ENCODE measurements at places on chromosomes 11 and 22.

- no peak for DNase-seq
Observed at GRCh38 chr11:9664276-9665171, 647 bp downstream of the SWAP70 start.

DNA sequence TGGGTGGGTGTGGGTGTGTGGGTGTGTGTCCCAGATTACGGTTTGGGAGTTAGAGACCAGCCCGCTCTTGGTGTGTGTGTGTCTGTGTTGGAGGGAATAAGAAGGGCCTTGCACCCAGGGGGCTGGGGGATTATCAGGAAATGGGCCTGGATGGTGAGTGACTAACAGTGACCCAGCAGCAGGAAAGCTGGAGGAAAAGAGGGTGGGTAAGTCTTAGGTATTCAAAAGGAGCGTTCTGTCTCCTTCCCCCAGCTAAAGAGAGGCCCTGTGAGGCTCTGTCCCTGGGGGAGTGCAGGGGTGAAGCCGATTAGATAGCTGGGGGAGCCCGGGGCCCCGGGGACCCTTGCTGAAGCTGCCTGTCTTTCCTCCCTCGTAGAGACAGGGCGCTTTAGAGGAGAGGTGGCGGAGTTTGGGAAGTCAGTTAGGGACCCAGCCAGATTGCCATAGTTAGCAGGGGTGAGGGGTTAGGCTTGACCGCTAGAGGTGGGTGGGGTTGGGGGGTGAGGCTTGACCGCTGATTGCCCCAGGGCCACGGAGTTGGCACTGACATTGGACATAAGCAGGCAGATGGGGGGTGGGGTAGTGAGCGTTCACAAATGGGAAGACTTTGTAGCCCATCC lies 1.5 kb downstream of the OAF start:
- DNase-seq = no peak

DNA sequence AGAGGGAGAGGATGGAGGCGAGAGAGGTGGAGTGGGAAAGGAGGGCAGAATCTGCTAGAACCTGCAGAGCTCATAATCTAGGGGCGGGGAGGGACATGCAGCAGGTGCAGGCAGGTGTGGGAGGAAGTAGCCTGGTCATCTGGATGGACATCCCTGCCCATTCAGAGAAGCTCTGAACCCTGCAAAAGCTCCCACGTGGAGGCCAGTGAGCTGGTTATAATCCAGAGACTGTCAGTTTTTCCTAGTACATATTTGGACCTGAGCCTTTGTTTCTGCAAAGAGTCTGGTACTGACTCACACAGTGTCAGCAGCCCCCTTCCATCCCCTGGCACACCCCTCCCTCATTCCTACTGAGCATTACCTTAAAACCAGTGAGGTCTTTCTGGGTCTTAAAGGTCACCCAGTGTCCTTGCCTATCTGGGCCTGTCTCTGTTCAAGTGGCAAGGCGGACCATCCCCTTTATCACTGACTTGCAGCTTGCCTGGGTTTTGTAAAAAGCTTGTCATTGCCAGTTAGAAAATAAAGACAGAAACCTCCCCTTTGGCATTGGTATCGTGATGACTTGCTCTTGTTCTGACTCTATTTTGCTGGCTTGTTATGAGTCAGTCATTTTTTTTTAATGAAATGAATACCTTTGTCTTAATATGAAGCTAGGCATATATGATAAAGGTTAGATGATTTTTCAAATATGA lies 26.1 kb downstream of the PTPRJ start:
- DNase-seq = no peak

DNA sequence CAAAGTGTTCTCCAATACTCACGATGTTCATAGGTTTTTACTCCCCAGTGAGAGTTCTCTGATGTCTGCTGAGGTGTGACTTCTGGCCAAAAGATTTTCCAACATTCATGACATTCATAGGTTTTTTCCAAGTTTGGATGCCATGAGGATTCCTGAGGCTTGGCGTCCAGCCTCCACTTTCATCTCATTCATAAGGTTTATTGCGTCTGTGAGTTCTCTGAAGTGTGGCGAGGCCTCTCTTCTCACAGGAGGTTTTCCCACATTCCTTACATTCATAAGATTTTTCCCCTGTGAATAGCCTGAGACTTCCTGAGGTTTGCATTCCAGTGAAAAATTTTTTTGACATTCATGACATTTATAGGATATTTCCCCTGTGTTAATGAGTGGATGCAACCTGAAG lies 1014.1 kb downstream of the LRRC4C start:
- no peak for DNase-seq

DNA sequence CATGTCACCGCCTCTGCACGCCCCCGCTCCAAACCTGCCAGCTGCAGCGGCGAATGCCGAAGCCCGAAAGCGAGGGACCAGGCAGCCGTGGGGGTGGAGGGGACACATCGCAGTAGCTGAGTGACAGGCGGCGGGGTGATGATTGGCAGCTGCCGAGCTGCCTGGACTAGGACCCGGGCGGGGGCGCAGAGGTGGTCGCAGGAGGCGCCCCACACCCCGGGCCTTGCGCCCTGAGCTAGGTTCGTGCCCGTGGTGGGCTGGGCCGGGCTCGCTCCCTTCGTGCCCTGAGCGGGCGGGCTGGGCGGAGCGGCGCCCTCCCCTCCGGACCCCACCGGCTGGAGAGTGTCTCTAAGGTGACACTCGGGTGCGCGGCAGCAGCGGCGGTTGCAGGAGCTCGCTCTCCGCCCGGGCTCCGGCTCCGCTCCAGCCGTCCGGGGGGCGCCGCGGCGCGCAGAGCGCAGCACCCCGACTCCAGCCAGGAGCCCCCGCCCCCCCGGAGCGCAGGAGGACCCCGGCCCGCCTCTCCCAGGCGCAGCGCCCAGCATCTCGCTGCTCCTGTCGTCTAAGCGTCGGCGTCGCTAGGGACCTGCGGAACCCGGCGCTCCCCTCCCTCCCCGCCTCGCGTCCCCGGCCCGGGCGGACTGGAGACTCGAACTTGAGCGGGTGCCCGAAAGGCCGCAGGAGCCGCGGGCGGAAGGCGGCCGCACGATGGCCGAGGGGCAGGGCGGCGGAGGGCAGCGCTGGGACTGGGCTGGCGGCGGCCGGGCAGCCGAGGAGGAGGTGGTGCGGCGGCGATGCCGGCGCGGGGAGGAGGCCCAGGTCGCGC lies 14.5 kb upstream of the DGKZ start:
- no peak for DNase-seq

DNA sequence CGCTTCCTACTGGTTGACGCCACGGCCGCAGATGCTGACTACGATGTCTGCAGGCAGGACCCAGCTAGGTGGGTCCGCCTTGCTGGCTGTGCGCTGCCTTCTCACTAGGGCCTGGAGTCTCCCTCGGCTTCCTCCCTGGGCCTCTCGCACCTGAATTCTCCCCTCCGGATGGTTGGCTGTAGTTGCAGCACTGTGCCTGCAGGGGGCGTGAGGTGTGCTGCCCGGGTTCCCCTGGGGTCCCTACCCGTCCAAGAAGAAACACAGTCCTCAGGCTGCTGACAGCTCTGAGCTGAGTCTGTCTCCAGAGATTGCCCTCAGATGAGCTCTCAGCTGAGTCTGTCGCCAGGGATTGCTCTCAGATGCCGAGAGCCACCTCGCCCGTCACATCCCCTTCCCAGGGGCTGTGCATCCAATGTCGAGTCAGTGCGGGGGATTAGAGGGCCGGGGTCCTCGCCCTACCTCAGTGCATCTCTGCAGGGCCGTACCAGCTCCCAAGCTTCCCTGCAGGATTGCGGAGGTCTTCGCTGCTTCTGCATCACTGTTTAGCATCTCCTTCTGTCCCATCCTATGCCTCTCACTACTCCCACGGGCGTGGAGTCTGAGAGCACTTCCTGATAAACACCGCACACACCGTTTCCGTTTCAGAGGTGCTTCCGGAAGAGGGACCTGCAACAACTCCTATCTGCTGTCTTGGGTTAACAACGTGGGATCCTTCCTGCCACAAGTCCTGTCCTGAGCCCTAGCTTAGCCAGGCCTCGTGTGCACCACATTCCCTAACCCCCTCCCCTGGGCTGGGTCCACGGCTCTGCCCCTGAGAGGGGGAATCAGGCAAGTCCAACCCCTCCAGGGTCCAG lies 196.9 kb downstream of the CSNK2A3 start:
- DNase-seq = no peak

DNA sequence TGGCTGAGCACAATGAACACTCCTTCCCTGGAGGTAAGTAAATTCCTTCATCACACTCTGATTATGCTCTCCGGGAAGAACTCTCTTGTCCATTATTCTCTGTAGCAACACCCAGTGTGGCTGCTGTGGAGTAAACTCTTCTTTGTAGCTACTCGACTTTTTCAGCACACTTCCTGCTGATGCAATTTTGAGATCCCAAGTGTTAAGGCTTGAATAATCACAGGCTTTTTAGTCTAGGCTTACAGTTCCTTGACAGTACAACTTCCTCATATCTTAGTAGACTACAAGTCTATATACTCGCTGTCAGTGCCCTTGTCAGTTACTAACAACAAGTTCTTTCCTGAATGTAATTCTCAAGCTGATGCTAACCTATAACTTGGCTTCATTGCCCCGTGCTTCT lies 301.8 kb upstream of the API5 start:
- no peak for DNase-seq

DNA sequence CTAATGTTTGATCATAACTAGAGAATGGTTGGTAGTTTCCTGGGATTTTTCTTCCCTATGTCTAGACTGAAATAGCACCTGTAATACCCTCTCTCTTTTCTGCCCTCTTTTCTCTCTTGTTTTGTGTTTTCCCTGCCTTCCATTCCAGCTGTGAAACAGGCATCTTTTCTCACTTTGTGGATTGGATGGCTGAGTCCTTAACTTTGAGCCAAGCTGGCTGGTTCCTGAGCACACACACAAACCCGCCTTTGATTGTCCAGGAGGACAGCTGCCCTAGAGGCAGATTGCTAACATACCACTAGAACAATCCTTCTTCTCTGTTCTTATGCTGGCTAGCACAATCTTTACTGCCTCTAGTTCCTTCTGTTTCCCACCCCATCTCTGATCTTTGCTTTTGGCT lies 17.7 kb downstream of the CTNND1 start:
- no peak for DNase-seq

DNA sequence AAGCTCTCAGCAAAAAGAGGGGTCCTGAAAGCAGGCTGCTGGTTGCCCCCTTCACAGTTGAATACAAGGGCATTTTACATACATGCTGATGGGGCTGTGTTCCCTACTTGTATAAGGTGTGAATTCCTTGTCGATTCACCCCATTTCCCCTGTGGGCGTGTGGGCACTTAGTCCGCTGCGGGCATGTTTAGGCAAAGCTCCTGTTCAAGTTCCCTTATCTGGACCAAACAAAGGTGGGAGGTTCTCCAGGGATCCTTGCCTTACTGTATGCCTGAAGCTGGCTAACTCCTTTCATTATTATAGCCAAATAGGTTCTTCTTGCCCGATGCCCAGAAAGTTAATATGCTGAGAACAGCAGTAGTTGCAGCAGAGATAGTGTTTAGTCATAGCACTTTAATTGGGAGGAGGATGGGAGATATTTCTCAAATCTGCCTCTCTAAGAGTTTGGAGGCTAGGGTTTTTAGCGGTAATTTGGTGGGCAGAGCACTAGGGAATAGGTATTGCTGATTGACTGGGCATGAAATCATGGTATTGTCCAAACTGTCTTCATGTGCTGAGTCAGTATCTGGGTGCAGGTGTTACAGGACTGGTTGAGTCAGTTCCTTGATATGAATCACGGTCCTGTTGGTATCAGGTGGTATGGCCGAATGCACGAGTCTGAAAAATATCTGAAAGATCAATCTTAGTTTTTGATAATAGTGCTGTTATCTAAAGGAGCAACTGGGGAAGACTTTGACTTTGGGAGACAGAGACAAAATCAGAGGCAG lies 32.7 kb downstream of the METTL15 start:
- DNase-seq = no peak

- DNase-seq = no peak
Observed at GRCh38 chr11:96088914-96089313, 165.0 kb upstream of the MTMR2 start.

- no peak for DNase-seq
Observed at GRCh38 chr22:23527971-23528740, 51.9 kb downstream of the IGLL1 start.

DNA sequence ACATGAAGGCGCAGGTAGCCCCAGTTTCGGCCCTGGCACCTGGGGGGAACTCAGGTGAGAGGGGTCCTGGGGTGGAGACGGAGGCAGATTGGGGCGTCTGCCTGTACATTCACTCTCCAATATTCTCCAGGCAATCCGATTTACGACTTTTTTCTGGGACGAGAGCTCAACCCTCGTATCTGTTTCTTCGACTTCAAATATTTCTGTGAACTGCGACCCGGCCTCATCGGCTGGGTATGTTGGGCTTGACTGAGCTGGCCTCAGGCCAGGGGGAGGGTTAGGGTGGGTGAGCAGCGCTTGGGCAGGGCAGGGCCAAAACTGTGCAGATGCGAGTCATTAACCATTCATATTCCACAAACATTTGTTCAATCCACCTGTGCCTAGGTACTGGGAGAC lies 1.7 kb downstream of the TM7SF2 start:
- no peak for DNase-seq

DNA sequence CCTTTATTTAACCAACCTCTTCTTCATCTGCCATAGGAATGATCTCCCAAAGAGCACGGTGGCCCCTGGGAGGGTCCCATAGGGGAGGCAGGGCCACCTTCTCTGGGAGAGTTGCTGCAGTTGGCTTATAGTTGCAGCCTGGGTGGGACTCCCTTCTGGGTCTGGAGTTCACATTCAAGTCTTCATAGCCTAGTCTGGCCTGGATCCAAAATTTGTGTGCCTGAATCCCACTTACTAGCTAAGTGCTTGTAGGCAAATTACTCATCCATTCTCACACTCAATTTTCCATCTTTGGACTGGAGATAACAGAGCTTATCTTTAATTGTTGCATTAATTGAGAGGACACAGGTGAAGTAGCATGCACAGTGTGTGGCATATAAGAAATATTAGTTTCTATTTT lies 163.6 kb downstream of the GRIK4 start:
- no peak for DNase-seq

DNA sequence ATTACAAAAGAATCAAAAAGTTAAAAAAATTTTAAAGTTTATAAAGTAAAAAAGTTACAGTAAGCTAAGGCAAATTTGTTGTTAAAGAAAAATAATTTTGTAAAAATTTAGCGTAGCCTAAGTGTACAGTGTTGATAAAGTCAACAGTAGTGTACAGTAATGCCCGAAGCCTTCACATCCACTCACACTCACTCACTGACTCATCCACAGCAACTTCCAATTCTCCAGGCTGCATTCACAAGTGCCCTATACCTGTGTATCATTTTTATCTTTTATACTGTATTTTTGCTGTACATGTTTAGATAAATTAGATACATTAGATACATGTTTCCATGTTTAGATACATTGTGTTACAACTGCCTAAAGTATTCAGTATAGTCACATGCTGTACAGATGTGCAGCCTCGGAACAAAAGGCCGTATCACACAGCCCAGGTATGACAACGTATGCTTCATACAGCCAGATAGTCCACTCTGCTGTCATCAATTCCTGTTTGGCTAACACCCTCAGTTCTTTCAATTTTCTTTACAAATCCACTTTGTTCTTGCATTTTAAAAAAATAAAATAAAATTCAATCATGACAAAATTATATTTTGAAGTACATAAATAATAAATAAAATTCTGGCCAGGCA lies 80.7 kb downstream of the RBFOX2 start:
- DNase-seq = no peak

DNA sequence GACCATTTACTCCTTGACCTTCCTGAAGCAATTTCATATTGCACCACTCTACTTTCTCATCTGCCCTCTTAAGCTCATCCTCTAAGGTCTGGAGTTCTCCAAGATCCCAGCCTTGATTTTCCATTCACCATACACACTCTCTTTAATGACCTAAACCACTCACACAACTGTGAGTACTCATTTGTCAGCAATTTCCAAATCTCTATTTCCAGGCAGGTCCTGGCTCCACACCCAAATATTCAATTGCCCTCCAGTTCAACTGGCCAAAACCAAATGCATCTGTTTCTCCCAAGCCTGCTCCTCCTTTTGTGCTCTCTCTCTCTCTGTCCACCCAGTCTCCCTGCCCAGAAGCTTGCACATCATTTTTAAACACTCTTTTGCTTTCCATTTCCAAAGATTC lies 39.6 kb downstream of the NEU3 start:
- DNase-seq = no peak

Measured in cortex of kidney (tissue), 1 donor.